ENCODE measurements at places on chromosomes 5 and 9.
A peak's percentile ranks its signal among the peaks of the same experiment; 100 is the strongest.

DNA sequence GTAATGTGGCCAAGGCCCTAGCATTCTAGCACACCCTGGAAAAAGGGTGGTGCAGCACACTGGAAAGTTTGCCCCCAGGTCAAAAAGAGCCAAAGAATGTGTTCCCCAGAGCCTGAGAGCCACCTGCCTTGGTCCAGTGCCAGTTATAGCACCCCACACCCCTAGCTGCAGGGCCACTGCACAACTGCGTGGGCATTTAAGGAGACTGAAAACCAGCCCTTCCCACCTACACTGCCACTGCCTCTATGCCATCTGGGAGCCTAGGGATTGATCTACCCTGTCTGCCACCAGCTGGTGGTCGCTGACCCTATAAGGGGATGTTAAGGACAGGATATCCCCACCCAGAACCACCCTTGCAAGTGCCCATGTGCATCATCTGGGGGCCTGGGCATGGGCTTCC, 38.2 kb upstream of the PTPRD start:
- DNase-seq = no peak

DNA sequence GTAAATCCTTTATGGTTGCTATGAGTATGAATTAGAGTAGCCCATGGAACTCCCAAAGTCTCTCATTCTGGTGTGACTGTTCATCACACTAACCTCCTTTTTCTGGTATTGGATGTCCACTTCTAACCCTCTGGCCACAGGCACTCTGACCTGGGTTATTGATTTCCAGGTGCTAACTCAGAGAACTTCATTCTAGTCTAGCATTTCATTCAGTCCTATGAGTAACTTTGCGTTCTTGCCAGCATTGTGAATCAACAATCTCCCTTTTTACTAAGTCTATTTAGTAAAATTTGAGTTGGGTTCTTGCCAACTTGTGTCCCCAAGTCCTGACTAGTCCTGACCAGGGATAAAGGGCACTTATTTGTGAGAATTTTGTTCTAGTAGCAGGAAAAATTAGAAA, 103.5 kb downstream of the SNX18 start:
- no peak for DNase-seq

GRCh38 chr5:172845154-172845553, 11.1 kb downstream of the ERGIC1 start:
- DNase-seq = no peak

DNA sequence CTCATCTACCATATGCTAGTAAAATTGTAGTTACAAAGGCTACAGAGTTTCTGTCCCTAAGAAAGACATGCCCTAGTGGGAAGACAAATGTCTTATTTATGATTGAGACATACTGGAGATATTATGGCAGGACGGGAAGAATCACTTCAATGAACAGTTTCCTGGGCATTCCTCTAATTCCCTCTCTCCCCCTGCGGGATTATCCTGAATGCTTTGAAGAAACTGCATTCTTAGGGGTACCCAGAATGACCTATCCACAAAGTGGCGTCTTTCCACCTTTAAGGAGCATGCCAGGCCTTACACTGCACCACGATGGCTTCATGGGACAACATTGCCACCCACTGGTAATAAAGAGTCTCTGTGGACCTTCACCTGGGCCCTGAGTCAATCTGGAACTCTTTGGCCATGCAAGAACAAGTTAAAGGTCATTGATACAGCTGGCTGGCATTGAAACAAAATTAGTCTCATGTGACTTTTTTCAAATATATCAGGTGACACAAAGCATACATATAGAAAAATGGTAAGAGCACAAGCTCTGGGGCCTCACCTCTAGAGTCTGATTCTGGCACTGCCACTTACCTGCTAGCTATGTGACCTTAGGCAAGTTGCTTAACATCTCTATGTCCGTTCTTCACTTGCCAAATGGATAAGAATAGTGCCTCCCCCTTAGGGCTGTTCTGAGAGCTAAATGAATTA, 32.0 kb downstream of the ANKRD55 start:
- DNase-seq = peak; percentile 73

- no peak for DNase-seq
Measured at GRCh38 chr9:134730011-134730760, 88.6 kb downstream of the COL5A1 start.

- DNase-seq = no peak
Measured at GRCh38 chr5:171725205-171725601, 60.4 kb upstream of the SMIM23 start.

DNA sequence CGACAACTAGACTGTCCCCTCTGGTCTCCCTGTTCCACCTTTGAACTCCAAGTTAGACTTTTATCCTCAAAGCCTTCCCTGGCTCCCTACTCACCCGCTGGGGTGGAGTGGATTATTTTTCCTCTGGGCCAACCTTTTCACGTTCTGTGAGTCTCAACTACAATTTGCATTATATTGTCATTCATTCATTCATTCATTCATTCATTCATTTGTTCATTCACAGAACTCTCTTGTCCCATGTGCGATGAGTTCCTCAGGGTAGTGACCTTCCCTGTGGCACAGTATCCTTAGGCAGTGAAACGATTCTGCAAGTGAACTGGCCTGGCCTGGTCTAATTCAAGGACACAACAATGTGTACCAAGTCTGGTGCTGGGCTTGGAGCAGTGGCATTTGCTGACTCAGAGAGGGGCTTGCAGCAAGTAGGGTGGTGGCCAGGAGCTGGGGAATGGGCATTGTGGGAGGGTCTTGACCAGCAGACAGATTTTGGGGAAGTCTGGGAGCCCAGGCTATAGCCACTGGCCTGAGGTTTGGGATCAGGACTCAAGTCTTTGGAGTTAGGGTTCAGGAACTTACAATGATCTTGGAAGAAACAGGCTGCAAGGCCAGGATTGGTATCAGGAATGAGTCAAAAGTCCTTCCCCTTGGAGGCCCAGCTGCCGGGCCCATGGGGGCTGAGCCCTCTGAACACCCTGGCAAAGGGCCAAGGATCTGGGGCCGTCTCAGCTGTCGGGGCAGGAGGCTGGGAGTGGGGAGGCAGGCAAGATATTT, 37.2 kb upstream of the COL15A1 start:
- DNase-seq = peak; percentile 49

DNA sequence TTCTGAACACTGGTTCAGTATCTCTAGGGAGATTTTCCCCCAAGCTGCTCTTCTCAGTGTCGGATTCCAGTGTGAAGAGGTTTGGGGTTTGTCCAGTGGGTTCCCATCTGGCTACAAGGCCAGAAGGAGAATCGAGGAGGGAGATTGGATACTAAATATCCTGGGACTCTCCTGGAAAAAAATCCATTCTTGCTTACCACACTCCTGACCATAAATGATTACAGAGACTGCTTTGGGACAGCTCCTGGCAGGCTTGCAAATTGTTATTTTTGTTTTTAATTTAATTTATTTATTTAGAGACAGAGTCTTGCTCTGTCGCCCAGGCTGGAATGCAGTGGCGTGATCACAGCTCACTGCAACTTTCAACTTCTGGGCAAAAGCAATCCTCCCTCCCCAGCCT, 4.7 kb upstream of the SUSD1 start:
- no peak for DNase-seq

DNA sequence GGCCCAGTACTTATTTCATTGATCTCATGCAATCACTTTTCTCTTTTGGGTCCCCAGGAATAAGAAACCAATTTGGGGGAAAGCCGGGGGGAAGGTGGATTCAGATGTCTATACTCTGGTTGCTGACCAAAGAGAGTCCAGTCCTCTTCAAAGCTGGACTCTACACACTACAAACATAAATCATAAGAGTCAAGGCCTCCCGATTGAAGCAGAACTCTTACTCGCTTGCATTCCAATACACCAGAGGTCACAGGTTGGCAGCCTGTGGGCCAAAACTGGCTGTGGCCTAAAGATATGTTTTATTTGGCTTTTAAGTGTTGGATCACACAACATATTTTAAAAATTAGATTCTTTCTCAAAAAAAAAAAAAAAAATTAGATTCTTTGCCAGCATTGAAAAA, 311.4 kb upstream of the MSX2 start:
- no peak for DNase-seq

GRCh38 chr5:74095871-74096270, 469.9 kb downstream of the ARHGEF28 start:
- no peak for DNase-seq

- no peak for DNase-seq
Measured at GRCh38 chr5:75617736-75618352, 6.6 kb downstream of the ANKDD1B start.

GRCh38 chr9:34375901-34376595, 650 bp downstream of the MYORG start:
- DNase-seq = peak; percentile 83

DNA sequence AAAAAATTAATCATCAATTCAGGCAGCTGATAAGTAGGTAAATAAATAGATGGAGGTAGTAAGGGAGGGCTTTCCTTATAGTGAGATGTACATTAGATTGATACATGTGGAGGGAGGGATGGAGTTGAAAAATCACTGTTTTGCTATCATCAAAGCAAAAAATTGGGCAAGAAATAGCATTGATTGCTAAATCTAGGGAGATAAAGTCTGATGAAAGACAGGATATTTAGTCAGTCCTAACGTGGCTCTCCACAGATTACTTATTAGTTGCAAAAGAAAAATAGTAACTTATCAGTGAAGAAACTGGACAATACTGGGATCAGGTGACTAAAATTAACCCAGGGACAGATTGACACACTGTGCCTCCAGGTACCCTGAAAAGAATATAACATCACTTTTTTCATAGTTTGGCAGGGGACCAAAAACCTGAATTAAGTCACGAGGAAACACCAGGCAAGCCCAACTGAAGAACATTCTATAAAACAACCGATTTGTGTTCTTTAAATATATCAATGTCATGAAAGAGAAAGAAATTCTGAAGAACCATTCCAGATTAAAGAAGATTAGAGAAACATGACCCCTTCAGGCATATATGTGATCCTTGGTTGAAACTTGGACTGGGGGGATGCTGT, 27.1 kb upstream of the GOLPH3 start:
- DNase-seq = no peak

GRCh38 chr5:67199859-67200258, 3.3 kb upstream of the CD180 start:
- no peak for DNase-seq

DNA sequence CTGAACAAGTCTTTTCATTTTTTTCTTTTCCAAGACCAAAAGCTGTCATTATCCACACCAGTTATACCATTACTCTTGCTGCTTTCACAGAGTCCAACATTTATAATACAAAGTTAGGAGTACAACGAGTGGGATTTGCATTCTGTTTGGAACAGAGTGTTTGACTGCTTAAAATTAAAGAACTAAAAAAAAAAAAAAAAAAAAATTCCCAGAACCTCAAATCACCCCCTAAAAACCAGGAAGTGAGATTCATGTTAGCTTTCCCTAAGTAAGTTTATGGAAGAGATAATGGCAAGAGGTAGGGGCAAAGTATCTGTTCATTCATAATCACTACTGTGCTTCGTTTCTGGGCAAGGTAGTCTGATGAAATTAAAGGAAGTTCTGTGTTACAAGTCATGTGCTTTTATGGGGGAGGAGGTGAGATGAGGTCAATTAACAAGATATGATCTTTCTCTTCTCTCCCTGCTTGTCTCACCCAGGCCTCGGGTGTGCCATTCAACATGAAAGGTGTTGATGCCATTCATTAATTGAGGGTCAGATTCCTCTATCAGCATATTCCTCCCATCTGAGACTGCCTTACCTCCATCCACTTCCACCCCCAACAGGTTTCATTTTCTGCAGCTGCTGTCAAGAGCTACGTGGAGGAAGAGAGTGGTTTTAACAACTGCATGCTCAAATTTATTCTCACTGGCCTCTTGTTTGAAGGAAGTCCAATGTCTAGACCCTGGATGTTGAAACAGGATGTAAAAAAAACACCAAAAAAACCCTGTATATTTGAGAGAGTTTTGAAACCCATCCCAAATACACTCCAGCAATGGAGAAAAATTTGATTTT, 58.1 kb downstream of the MARCHF3 start:
- DNase-seq = no peak

DNA sequence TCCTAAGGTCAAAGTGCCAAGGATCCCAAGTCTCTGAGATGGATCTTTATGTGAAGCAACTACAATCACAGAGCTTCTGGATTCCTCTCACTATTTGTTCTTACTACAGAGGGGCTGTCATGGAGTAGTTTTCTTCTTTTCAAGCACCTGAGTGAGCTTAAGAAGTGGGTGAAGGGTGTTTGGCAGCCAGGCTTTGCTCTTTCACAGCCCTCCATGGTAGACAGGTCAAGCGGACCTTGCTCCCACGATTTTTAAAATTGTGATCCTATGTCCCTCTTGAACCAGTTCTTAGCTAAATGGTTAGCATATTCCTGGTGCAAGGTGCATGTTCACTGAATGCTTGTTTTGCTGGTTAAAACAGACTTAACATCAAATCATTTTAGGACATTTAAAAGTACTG, 332.2 kb downstream of the GADD45G start:
- DNase-seq = no peak

DNA sequence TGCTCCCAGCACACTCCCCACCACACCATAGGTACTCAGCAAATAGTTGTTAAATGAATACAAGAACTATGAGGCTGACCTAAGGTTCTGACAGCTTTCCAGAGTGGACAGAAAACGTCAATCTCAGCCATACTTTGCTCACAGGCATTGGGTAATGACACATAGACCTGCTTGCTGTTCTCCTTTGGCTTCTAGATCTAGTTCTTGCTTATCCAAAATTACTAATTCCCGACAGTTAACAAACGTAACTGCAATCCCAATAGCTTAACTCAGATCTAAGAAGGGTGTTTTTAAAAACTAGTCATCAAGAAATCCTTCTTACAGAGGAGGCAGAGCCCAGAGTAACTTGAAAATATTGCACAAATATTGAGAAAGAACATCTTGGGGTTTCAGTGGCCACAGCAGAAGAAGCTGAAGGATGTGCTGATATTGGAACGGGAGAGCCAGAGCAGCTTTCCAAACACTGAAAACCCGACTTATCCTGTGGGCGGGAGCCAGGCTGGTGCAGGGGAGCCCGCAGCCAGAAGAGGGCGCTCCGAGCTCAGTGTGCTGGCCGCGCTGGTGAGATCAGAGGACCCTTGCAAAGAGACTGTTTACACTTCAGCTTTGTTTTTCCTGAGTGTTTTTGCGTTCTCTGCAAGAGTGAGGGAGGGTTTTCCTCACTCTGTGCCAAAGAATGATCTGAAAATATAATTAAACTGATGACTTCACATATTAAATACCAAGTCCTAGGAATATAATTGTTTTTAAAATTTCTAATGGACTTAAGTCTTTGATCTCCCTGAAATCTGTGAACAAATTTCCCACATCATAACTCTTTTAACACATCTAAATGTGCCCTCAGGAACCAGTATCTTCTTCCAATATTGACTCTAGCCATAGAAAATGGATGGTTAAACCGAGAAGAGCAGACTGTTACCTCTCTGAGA, 30.3 kb downstream of the FGF1 start:
- peak; percentile 78 for DNase-seq

Data from urothelium cell line (cell line).